ENCODE measurements at places on chromosomes 7 and 10.
A peak's percentile ranks its signal among the peaks of the same experiment; 100 is the strongest.

GRCh38 chr7:48295296-48295971 is 124.2 kb downstream of the ABCA13 start:
- no peak for DNase-seq

- no peak for DNase-seq
Measured at GRCh38 chr7:106421181-106421762, 136.5 kb upstream of the NAMPT start.

GRCh38 chr7:111869280-111869679 is 307.0 kb upstream of the IMMP2L start:
- DNase-seq: no peak

- no peak for DNase-seq
Measured at GRCh38 chr10:102233997-102234396, 7.3 kb downstream of the PITX3 start.

DNA sequence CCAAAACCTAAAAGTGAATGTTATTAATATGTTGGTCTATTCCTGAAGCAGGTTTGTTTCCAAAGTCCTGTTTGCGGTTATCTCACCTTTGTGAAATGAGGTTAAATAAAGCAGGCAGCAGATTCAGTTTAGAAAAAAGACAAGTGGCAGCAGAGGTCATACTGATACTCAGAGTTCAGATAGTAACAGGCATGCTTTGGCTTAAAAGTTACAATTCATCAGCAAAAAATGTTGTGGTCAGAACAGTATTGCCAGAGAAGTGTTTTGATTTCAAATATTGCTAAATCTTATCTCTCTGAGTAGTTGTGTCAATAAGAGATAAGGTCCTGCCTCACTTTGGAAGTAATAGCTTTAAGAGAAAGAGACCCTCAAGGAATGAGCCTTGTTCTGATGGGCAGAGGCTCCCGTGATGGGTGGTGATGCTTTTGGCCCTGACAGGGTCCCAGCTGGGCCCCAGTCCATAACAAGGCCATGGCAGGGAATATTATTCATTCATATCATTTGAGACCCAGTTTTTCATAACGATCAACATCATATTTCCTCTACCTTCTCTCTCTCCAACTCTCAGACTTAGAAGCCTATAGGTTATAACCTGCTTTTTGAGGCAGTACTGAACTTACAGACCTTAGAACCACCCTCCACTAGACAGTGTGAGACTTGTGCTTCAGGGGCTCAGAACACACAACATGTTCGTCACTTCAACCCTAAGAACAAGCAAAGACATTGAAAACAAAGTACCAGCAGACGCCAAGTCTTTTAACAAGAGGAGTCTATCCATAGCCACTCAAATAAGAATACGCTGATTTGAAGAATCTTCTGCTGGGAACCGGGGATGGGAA is 58.5 kb upstream of the AHR start:
- DNase-seq: no peak

- DNase-seq: no peak
Measured at GRCh38 chr10:132554053-132554990, 16.7 kb downstream of the INPP5A start.

DNA sequence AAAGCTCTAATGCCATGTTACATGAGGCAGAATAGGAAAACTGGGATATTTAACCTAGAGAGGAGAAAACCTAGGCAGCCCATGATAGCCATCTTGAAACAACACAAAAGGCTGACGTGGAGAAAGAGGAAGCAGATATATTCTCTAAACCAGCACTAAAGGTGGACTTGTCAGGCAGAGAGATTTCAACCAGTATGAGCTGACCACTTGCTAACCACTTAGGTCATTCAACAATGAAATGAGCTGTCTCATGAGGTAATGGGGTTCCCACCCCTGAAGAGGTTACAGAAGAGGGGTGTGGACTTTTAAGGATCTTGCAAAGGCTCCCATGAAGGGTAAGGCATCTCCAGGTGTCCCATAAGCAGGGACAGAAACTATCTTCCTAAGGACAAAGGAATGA is 26.8 kb upstream of the EGR2 start:
- no peak for DNase-seq

DNA sequence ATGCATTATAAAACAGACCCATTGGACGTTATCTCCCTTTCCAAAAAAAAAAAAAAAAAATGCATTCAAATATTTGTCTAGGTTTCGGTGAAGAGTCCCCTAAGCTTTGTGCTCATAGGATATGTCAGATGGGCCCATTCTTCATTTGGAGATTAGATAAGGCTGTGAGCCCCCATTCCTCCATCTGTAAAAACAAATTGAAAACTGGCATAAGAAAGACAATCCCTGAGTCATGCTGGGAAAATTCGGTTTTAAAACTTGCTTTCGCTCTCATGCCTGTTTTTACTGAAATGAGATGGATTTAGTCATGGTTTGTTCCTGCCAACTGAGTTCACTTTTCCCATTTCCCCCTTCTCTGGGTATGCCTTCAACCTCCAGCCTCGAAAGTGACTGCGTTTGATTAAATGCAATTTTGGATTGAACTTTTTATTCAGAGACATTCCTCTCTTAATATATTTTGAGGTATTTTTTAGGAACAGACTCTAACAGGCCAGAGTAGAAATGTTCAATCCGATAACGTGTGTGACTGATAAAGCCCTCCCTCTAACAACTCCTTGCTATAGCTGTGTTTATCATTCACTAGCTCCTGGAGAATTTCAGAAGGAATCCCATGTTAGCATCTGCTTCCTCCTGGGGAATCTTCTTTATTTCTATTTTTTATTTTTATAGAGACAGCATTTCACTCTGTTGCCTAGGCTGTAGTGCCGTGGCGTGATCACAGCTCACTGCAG is 190.9 kb upstream of the LYZL2 start:
- DNase-seq: no peak

- DNase-seq: no peak
Measured at GRCh38 chr10:33596422-33596821, 262.0 kb upstream of the NRP1 start.

DNA sequence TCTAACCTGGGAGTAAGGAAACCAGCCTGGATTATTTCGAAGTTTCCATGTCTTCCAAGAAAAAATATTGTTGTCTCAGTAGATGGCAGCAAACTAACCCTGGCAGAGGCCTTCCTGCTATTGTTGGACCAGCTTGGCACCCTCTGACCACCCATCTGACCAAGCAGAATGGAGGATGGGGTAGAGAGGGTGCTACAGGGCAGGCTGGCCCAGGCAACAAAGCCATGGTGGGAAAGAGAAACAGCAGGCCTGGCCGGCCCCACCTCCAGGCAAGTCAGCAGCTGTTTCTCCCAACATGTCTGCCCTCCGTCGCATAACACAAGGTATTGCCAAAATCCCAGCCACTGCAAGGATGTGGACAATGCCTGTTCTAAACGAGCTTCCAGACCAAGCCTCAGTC is 95.0 kb downstream of the FAM53B start:
- no peak for DNase-seq

GRCh38 chr7:25968205-25968993 is 183.6 kb upstream of the NFE2L3 start:
- DNase-seq: peak; percentile 17

DNA sequence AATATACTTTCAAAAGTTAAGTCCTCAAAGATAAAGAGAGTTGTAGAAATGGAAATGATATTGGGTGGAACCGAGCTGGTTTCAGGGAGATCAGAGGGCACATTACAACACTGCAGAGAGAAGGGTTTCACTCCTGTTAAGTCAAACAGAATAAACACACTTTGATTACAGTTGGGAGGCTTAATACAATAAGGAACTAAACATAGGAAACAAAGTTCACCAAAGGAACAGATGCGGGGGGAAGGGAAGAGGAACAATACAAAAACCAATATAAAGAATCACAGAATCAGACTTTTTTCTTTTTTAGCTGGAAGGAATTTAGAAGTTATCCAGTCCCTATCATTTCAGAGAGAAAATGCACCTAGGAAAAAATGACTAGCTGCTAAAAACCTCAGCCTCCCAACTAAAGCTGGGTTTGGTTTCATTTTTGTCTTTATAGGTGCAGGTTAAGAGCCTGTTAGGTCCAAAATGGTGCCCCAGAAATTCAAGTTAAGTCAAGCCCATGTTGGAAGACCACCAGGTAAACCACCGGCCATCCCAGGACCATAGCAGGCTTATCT is 81.9 kb downstream of the DNMBP start:
- no peak for DNase-seq

GRCh38 chr7:106471686-106472440 is 187.1 kb upstream of the NAMPT start:
- no peak for DNase-seq

- DNase-seq: no peak
Measured at GRCh38 chr10:116143673-116144222, 129.3 kb downstream of the GFRA1 start.

DNA sequence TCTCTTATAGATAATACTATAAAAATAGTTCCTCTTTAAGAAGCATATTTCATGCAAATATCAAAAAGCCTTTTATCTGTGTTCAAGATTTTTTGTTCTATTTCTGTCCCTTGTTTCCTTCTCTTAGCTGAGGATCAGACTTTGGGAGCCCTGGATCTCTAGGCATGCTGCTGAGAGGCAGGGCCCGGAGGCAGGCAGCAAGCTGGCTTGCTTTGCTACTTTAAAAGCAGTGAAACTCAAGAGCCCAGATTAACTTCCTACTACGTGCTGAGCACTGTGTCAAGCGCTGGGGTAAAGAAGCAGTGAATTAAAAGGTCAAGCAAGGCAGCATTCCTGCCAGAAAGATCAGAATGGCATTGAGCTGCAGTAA is 31.0 kb upstream of the ARID5B start:
- no peak for DNase-seq

GRCh38 chr10:103254538-103255325 is 9.0 kb downstream of the RPEL1 start:
- no peak for DNase-seq

- DNase-seq: peak; percentile 31
Measured at GRCh38 chr10:123007558-123008354, 839 bp downstream of the IKZF5 start.

DNA sequence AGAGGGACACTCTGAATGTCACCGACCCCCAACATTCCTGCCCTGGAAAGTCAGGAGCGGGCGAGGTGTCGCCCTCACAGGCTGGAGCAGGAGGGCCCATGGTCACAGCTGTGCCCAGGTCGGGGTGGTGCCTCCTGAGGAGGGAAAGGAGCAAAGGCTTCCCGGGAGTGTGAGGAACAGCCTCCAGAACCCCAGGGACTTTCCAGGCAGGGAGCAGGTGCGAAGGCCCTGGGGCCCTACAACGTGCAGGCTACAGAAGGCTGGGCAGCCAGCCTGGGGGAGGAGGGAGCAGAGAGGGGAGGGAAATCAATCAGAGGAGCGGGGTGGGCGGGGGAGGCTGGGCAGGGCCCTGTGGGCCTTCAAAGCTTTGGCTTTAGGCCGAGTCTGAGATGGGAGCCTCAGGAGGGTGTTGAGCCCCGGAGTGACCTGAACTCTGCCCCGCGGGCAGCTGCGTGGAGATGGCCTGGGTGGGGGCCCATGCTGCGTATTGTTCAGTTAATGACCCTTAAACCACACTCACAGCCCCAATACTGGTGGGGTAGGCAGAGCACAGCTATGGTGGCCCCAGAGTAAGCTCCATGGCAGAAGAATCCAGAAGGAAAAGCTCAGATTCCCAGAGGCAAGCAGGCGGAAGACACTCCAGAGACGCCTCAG is 44.2 kb upstream of the PPP2R2D start:
- no peak for DNase-seq

GRCh38 chr10:110636932-110637557 is 7.1 kb upstream of the RBM20 start:
- DNase-seq: no peak

- no peak for DNase-seq
Measured at GRCh38 chr10:113718969-113719822, 32.3 kb upstream of the PLEKHS1 start.

- DNase-seq: no peak
Measured at GRCh38 chr10:102593804-102594079, 50.5 kb upstream of the TRIM8 start.

DNA sequence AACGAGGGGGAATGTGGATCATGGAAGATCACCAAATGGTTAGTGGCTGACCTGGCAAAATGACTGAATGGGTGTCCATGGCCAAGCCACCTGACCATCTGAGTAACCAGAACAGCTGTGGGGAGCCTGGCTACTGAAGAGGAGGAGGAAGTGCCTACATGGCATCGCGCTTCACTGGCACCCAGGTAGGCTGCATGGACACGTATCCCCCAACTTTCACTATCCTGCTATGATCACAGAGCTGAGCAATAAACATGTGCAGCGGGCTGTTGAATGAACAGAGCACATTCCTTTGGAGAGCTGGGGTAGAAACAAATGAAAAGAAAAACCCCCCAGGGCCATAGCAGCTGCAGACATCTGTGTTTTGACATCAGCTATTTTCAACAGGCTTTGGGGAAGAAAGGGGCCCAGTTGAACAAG is 6.5 kb downstream of the AKR1B1 start:
- no peak for DNase-seq

- DNase-seq: no peak
Measured at GRCh38 chr7:104926601-104927041, 87.4 kb upstream of the KMT2E start.

GRCh38 chr7:121261207-121261884 is 67.5 kb upstream of the WNT16 start:
- DNase-seq: no peak

DNA sequence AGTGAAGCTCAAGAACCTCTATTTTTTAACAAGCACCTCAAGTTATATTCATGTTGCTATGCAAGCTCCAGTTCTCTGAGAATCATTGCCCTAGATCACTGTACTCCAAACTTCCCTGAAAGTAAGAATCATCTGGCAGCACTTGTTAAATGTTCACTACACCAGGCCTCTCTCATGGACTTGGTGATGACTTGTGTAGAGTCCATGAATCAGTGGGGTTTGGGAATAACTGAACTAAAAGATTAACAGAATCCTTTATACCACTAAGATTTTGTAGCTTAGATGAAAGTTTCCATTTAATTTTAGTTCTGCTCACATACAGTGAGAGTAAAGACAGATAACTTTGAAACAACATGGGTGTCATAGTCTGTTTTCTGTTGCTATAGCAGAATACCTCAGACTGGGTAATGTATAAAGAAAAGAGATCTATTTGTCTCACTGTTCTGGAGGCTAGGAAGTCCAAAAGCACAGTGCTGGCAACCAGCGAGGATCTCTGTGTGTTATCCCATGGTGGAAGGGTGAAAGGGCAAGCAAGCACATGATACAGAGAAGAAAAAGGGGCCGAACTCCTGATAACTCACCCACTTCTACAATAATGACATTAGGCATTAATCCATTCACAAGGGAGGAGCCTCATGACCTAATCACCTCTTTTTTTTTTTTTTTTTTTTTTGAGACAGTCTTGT is 27.9 kb upstream of the AOAH start:
- no peak for DNase-seq

DNA sequence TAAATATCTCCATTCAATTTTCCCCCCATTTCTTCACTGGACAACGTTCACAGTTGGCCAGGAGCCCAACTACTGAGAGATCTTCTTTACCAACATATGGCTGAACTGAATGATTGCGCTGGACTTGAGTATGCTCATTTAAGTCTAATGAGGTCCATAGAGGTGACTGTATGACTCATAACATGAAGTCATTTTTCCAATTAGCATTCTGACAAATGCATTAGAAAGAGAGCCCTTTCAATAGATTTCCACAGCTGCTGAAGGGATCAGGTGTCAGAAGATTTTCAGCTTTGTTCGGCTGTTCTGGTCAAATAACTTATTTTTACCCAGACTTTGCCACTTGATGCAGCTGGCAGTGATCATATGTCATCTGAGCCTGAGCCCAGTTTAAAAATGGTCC is 438.0 kb downstream of the ETV1 start:
- DNase-seq: no peak
